ENCODE measurements at places on chromosomes 2 and 18. TPM values are rescaled to one million over a fixed set of nuclear protein-coding genes. Genes with fewer than 3 reads are reported as not detected.

Gene KCNJ13
- not detected for total RNA-seq

Gene STAT4
- 0.76 TPM for total RNA-seq

Gene GAD1
- total RNA-seq: not detected

GRCh38 chr18:29326214-29326613 lies 1149.3 kb upstream of the CDH2 start:
- DNase-seq: no peak

DNA sequence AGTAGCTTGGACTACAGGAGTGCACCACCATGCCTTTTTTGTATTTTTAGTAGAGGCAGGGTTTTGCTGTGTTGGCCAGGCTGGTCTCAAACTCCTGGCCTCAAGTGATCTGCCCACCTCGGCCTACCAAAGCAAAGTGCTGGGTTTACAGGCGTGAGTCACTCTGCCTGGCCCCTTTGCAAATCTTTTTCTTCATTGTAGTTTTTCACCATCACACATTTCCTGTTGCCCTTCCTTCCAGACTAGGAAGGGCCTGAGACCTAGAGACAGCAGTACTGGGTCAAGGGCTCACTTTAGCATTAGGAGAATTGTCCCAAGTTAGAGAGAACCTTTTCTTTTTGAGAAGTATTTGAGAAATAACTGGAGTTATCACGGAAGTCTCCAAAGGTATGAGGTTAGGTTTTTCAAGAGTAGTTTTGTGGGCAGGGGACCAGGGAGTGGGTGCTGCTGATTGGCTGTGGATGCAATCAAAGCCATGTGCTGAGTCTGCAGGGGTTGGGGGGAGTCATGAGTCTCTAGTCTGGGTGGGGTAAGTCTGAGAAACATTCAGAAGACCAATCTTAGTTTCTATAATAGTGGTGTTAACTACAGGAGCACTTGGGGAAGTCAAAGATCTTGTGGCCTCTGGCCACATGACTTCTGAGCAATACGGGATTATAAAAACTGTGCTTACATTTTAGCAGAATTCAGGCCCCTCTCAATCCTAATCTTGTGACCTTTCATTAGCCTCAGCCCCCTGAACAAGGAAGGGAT lies 23.7 kb downstream of the B3GNT2 start:
- DNase-seq: no peak

- no peak for DNase-seq
Observed at GRCh38 chr2:128607440-128607839, 288.8 kb upstream of the HS6ST1 start.

- DNase-seq: no peak
Observed at GRCh38 chr2:155115846-155116245, 417.4 kb downstream of the KCNJ3 start.

- DNase-seq: peak; percentile 78
Observed at GRCh38 chr2:192194866-192195547, at the start of gene TMEFF2. Gene TMEFF2, minus strand, starts transcription at chr2:192194933. Its CDS starts 409 bp downstream, at chr2:192194524.

GRCh38 chr18:76953583-76954233 lies 131.4 kb downstream of the ZNF236 start:
- peak; percentile 83 for DNase-seq

DNA sequence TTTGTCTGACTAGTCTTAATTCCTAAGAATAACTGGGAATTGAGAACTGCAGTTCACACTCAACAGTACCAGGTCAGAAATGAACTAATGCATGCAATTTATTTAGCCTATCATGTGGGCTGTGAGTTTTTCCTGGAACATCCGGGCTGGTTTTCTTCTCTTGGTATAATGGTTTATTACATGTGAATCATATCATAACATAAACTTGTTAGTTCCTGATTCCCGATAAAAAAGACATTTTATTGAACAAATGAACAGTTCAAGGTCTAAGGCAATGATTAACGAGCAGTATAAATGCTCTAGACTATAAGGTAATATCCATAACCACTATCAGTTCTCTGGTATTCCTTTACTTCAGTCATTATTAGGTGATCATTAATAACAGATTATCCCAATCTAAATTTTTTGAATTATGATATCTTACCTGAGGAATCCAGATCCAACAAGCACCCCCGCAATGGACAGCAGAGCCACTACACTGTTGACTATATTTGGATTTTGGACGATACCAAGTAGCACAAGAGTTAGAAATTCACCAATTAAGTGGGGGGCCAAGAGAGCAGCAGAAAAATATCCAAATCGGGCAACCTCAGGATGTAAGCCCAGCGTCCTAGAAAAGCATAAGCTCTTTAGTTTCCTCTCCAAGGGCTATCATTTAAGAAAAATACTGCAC lies 19.0 kb downstream of the ABCG5 start:
- DNase-seq: no peak

- DNase-seq: no peak
Observed at GRCh38 chr2:173588931-173589369, 234.3 kb downstream of the CDCA7 start.

DNA sequence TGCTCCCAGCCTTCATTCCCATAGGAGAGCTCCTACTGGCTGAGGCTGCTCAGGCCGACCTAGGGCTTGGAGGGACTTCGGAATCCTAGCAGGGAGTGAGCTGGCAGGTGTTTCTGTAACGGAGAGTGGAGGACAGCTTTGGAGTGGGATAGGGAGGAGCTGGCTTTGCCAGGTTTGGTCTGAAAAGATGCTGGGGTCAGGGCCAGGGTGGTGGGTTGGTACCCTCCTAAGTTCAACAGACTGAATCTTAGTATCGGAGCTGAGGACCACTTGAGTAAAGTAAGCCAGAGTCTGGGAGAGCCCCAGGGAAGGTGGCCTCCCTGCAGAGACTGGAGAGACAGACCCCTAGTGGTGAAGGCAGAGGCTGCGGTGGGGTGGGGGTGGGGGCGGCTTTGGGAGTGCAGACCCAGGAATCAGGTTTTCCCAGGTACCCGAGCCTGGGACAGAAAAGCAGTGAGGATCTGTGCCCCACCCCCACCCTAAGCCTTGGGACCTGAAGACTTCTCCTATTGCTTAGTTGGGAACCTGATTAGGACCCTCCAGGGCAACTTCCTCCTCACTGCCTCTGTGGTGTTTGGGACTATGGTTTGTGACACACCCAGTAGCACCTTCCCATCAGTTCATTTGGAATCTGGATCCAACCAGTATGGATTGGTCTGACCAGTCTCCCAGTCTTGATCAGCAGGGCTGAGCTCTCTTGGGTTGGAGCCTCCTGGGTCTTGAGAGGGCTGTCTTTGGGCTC lies 3.0 kb downstream of the CNNM4 start:
- DNase-seq: no peak

- DNase-seq: no peak
Observed at GRCh38 chr2:203786549-203787351, 80.3 kb downstream of the CD28 start.
